ENCODE measurements at places on chromosomes 1 and 21.

DNA sequence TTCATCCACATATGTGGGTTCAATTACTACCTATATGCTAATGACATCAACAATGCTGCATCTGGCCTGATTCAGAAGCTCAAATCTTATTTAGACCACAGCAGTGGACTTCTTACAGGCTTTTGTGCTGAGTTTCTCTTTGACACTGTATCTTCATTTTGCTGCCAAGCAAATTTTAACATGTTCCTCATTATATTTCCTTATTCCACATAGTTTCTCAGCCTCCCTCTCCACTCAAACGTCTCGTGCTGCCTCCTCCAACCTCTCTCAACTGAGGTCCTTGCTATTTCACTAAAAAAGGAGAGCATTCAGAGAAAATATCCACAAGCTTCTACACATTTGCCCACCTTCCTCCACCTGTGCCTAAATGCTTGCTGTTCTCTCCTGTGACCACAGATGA, 6.5 kb downstream of the TDRKH start:
- DNase-seq, result no peak

- no peak for DNase-seq
Observed at GRCh38 chr21:26847002-26847401, 1.8 kb upstream of the ADAMTS1 start.

DNA sequence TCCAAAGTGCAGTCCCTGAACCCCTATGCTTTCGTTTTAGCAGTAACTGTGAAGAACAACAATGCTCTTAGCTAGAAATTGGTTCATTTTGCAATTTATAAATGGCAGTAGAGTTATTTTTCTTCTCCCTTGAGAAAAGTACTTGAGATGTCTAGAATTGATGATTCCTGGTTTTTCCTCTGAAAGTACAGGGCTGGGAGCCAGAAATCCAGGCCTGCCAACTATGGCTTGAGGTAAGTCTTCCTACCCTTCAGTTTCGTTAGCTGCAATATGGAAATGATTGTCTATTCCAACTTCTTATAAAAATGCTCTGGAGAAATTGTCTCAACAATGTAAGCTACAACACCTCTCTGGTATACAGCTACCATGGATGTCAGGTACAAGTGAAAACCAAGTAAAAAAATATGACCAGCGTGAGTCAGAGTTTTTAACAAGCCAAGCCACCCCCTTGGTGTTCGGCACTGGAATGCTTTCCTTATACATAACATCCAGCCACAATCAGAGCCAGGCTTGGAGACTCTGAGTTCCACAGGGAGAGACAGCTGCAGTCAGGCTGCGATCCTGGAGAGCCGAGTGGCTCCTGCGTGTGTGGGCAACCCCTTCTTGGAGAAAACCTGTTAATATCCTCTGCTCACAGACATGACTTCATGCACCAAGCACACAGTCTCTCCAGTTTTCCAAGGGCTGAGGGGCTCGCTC, 22.0 kb downstream of the TSPAN2 start:
- DNase-seq, result no peak

DNA sequence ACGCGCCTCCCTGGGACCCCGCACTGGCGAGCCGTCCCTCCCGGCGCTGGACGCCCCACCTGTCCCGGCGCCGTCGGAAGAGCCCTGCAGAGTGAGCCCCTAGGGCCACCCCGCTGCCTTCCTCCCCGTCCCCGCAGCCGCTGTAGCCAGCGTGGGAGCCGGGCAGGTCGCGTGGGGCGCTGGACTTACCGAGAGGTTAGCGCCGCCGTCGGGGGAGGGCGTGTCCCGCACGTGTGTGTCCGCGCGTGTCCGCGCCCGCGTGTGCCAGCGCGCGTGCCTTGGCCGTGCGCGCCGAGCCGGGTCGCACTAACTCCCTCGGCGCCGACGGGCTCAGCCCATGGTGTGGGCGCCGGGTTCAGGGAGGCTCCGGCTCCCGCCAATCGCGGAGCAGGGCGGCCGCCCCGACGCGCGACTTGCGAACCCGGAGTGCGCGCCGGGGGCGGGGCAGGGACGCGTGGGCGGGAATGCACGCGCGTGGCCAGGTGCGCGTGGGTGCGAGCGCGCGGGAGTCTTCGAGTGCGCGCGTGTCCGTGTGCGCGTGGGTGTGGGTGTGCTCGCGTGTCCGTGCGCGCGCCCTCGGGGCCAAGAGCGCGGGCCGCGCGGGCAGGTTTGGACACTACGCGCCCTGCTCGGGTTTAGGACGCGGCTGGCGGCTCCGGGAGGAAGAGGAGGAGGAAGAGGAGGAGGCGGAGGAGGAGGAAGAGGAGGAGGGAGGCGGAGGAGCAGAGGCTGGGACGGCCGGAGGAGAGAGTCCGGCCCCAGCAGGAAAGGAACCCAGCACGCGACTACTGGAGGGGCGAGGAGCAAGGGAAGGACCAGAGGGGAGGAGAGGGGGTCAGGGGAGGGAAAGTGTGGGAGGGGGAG, 145.2 kb upstream of the ETS2 start:
- DNase-seq, result no peak

DNA sequence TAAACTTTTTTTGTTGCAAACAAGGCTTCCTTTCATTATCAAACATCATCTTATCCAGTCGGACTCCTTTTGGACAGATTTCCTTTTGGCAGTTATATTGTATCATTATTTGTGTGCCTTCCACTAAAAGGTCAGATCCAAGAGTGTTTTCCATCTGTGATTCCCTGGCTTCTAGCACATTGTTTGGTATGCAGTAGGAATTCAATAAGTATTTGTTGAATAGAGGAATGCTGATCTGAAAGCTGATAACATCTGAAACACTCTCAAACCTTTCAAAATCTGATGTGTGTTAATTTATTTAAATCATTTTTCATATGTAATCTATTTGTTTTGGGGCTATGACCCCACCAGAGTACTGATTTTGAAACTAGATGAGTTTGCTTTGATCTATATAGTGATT, 39.0 kb downstream of the NDC1 start:
- DNase-seq, result no peak

GRCh38 chr1:216071262-216071661, 352.0 kb downstream of the USH2A start:
- no peak for DNase-seq

DNA sequence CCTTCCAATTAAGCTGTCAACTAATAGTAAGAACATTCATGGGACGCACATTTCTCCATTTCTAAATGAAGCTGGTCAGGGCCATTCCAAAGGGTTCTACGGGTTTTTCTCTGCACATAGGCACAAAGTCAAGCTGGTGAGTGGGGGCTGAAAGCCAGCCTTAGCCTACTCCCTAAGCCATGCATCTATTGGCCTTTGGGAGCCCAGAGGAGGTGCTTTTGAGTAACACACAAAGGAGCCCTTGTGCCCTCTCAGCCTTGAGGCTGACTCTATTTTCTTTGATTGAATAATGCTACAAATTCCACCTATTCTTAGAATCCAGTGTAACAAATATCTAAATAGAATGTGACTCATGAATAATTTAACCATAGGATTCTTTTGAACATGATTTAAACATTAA, 73.6 kb downstream of the RGS13 start:
- DNase-seq, result no peak

DNA sequence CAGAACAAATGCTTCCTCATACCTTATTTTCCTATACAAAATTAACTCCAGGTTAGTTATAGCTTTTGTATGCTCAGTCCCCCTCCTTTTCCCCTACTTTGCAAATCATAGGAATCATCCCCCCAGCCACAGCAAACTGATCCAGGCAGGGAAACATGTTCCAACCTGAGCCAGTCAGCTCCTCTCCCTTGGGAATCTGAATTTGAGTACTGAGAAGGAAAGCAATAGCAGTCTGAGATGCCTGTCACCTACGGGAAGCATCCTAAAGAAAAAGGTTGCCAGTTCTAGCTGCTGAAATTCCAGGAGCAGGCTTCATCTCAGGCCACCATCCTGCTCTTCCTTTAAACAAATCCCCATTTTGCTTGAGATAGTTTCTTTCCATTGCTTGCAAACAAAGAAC, 6.9 kb downstream of the ADSS2 start:
- DNase-seq, result no peak

DNA sequence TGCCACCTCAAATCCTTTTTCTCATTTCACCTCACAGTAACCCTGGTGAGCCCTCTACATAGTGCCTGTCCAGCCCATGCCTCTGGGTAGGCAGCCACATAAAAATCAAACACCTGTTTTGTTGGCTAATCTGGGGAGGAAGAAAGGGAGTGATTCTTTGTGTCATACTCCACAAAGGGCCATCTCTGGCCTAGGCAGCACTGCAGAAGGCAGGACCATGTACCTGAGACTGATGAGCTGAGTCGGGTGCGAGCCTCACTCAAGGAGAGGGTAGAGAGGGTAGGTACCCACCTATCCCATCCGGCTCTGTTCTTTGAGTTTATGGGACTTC, 7.8 kb downstream of the TUFT1 start:
- no peak for DNase-seq

GRCh38 chr1:46341222-46342083, 846 bp downstream of the NSUN4 start:
- no peak for DNase-seq

GRCh38 chr1:109112652-109113285, 1.1 kb upstream of the ELAPOR1 start:
- peak; percentile 88 for DNase-seq

Measured in kidney glomerular epithelial cell (primary cell).